ENCODE measurements at places on chromosomes 1 and 21.
A peak's percentile ranks its signal among the peaks of the same experiment; 100 is the strongest.

DNA sequence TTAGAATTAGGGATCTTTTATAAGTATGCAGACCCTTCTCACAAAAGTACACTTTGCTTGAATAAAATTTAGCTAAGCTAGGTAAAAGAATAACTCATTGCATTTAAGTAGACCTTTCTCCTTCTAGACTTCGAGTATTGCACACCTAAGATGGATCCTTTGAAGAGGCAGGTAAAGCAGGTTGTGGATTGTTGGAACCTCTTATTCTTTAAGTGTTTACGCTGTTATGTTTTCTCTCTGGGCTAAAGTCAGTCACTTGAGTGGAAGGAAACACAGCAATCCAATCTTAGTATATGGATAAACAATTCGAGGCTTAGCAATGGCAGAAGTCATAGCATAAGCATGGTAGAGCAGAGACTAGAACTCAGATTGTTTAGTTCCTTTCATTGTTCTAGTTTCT is 11.4 kb downstream of the MAGI3 start:
- DNase-seq, result no peak

GRCh38 chr1:160096274-160097116 is 1.9 kb downstream of the IGSF8 start:
- DNase-seq, result no peak

DNA sequence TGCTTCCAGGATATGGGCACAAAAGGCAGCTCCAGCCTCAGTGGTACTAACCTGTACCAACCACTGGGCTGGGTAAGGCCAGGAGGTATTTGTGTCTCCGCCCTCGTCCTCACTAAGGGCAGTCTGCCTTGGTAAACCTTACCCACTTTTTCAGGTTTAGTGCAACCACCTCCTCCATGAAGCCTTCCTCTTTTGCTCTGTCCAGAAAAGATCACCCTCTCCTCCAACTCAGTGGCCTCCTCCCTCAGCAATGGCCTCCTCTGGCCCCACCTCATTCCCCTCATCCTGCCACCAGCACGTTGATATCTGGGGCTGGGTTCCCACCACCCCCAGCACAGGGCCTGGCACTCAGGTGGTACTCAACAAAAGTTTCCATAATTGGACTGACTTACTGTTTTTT is 161.5 kb downstream of the GRIK3 start:
- DNase-seq, result no peak

DNA sequence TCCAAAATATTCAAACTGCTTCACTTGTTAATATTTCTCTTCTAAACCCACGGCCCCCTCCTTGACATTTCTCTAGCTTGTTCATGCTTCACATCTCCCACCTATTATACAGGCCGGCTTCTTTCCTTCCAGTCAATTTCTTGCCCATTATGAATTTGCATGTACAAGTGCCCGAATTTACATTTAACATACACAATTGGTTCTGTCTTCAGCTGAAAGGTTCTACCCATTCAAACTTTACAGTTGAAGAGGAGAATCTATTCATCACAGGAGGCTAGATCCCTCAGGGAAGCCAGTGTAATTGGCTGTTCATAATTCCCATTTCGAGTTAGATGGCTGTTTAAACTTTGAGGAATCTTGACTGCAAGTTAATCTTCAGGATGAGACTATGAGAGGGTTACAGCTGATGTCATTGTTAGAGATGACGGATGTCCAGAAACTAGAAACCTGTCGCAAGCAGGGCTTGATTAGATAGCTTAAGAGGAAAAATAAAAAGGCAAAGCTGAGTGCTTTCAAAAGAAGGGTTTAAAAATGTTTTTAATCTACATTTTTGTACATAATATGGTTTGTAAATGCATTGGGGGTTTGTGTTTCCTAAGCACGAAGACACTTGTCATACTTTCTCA is 157.0 kb downstream of the ADSS2 start:
- DNase-seq, result no peak

DNA sequence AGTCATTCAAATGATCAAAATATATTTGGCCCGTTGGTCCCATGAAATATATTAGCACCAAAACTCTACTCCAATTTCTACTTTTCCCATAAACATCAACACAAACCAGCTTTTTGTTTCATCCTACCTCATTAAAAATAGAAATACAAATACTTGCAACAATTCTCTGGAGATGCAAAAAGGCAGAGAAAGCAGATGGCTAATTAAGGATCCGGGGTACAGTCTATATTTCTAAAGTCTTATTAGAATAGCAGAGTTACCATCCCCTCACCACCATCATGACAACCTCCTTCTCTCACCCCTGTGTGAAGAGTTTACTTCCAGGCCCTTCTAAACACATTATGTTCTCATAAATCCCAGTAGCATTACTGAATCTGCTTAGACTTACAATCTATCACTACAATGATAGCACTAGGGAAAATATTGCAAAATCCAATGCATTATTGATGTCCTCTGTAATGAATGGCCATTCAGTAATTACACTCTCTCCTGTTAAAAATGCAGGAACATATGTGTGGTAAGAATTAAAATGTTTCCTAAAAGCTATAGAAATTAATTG is 133.8 kb downstream of the HHIPL2 start:
- no peak for DNase-seq

DNA sequence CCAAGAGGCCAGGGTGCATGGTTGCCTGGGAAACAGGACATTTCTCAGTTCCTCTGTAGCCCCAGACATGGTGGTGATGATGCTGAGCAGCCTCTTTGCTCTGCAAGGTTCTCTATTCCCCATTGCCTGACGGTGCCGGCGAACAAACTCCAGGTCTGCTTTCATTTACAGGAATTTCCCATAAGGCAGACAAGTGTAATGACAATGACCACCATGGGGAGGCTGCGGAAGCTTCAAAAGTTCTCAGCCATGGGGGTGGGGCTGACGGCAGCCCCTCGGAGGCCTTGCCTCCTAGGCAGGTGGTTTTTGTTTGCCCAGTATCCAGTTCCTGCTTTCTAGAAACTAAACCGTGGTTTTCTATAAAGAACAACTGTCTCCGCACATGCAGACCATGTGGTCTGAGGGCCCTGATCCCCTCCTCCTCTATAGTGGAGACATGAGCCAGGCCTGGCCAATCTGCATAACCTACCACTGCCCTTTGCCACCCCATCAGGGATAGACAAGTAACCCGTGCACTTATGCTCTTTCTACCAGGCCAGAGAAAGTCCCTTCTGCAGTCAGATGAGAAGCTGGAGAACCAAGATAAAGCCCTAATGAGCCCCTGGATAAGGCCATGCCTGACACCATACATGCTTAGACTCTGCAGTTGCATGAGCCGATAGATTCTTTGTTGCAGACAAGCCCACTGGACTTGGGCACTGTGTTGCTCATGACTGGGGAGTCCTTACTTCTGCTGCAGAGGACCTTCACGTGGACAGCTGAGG is 54.1 kb downstream of the LDLRAD2 start:
- DNase-seq, result no peak

DNA sequence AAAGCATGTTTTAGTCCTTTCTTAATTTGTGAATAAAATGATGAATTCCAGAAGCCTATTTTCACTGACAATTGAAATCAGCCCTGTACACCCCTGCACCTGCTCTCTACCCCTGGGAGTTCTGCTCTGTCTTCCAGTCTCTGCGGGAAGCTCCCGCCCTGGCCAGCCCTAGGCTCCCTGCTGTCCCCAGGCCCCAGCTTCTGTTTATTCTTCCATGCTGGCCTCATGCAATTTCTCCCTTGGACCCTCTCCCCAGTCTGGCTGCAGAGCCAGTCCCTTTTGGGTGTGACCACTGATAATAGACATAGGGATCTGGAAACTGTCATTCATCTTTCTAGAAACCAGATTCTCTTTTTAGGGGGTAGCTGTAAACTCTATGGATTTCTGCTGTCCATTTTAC is 258.6 kb downstream of the GRIK3 start:
- DNase-seq, result peak; percentile 29

DNA sequence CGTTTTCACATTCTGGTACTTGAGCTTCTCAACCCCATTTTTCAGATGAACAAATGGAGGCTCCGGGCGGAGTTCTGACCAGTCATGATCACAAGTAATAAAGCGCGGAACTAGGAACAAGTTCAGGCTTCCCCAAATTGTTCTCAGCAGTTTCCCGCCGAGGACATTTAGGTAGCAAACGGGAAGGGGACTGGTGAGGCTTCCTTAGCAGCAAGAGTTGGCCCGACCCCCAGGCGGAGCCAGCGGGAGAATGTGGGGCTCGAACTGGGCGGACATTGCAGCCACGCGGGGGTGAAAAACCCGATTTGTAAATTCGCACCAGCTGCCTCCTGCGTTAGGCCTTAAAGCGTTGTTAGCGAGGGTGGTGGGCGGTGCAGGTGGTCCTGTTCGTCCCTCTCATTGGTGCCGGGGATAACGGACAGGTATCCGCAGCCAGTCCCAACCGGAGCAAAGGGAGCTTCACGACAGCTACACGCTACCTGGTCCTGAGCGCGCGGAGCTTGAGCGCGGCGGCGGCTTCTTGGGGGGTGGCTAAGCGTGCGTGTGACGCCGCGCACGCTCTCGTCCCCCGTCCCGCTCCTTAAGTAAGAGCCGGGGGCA is 15.3 kb downstream of the SEMA6C start:
- peak; percentile 65 for DNase-seq

DNA sequence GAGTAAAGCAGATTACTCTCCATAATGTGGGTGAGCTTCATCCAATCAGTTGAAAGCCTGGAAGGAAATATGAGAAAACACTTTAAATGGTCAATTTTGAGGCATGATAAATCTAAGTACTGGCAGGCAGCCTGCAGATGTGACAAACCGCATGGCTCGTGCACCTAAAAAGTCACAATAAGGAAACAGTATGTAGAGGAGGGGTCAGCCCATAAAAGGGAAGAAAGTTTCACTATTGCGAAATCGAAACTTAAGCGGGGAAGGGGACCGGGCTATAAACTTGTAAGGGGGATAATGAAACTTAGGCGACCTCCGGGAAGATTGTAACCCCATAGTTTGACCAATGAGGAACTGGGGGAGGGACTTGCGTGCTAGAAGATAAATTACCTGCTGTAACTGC is 109.8 kb downstream of the PLPPR4 start:
- DNase-seq, result no peak

GRCh38 chr1:225378880-225379279 is 49.0 kb downstream of the LBR start:
- DNase-seq, result no peak

GRCh38 chr1:245365095-245366020 is 210.6 kb downstream of the KIF26B start:
- no peak for DNase-seq

DNA sequence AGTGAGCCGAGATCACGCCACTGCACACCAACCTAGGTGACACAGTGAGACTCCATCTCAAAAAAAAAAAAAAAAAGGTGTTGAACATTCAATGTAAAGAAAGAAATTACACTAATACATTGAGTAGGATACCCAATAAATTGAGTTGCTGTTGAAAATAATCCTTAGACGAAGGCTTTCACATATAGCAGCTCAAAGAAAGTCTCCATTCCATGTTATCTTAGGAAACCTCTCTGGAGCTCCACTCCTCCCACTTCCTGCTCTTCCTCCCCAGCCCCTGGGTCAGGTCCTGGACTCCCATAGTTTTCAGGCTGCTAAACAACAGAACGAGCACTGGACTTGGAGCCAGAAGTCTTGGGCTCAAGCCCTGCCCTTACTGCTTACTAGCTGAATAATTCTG is 15.6 kb upstream of the CNR2 start:
- DNase-seq, result no peak

DNA sequence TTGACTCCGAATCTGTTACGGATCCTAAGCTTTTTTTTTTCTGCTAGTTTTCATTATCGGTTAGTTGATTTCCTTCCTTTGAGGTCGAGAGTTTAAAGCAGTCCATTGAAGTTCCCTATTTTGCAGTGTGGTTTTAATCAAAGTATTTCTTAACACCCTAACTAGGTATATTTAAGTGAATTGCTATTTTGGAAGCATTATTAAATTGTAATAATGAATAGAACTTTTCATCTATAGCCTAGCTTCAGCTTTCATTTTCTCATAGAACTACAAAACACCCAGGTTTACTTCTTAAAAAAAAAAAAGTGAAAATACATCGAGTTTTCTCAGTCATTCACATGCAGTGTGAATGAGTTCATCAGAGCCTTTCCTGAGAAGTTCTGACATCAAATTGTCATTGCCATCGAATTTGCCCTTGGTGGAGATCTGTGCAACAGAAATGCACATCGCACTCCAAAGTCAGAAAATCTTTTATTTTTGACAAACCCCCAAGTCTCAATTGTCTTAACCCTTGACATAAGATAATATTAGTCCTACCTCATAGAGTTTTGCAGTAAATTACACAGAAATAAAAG is 1.1 kb upstream of the LBR start:
- no peak for DNase-seq

- DNase-seq, result peak; percentile 63
These were observed 1.2 kb upstream of the RNF11 start for GRCh38 chr1:51234721-51235425.

- no peak for DNase-seq
These were observed 39.5 kb downstream of the EPHB2 start for GRCh38 chr1:22749919-22750684.

- no peak for DNase-seq
These were observed 113.6 kb downstream of the LRRC40 start for GRCh38 chr1:70091811-70092210.

DNA sequence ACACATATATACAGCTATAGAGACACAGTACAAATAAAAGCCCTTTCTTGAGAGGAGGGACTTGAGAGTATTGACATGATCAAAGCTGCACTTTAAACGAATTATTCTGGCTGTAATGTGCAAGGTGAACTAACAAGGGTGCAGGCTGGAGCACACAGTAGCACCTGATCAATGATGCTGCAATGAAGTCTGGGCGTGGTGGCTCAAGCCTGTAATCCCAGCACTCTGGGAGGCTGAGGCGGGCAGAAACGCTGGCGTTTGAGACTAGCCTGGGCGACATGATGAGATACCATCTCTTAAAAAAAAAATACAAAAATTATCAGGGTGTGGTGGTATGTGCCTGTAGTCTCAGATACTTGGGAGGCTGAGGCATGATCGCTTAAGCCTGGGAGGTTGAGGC is 14.1 kb upstream of the CTH start:
- DNase-seq, result peak; percentile 8

- DNase-seq, result no peak
These were observed 51.4 kb upstream of the ACTRT2 start for GRCh38 chr1:2969845-2970291.

GRCh38 chr1:242770366-242770765 is 245.9 kb upstream of the PLD5 start:
- no peak for DNase-seq

DNA sequence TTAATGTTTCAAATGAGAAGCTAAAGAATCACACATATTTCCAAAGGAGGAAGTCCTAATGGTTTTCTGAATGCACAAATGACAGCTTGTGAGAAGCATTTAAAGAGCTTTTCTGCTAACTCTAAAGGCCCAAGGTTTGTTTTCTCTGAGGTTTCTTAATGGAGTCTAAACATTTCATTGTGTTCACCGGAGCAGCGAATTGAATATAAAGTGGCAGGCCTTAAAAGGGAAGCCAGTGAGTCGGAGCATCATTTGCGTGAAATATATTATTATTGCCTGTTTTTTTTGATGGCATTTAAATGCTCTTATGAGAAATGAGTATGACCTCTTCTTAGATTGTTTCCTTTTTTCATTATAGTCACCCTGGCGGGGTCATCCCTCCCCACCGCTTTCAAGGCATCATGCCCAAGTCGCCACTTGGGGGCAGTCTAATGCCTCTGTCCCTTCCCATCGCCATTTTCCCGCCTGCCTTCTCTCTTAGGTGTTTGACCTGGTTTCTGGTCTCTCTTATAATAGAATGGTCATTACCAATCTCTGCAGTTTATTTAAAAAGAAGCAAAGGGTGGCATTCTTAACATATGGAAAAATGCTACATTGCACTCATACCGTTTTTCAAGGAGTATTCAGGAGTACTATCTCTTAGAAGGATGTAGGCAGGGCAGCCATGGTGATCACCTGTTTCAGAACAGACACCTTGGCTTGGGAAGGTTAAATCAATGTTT is 25.3 kb upstream of the OVAAL start:
- peak; percentile 53 for DNase-seq

Measured in NCI-H748 treated with DMSO at 0.1 percent for 48 hours (cell line).